Epithelial cell of prostate (primary cell): ENCODE measurements at places on chromosomes 2 and 18.

DNA sequence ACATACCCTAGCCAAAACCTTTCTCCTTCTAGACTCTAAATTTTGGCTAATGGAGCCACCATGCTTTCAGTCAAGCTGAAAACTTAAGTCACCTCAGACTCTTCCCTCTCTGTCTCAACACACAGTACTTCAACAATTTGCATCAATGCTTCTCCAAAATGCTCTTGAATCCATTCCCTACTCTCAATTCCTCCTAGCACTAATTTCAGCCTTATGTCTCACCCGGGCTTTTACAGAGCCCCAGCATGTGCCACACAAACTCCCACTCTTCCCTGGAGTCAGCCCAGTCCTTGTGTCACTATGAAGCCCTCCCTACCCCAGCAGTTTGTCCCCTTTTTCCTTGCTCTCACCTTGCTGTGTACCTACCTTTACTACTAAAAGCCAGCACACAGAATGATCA, 38.7 kb downstream of the AAK1 start:
- no peak for DNase-seq

- DNase-seq = no peak
Observed at GRCh38 chr2:215898363-215898762, 115.0 kb downstream of the MREG start.

- no peak for DNase-seq
Observed at GRCh38 chr2:69196327-69197117, 183.5 kb downstream of the ANTXR1 start.

GRCh38 chr2:12795851-12796250, 79.1 kb downstream of the TRIB2 start:
- no peak for DNase-seq
